ENCODE measurements at places on chromosomes 2 and 18. TPM values are rescaled to one million over a fixed set of nuclear protein-coding genes. Genes with fewer than 3 reads are reported as not detected.

DNA sequence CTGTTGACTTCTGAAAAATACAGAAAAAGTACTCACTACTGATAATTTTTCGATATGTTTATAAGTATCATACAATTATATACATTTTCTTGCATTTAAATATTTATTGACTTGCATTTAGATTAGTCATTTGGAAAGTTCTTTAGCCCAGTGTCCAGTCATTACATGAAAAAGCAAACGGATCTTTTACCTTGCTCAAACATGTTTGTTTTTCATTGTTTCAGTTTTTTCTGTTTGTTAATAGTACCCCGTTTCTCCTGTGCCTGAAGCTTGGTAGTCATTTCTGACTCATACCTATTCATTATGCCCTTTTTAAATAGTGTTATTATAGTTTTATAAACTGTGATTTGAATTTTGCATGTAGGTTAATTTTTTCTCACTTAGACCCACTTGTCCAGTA is 28.1 kb downstream of the CEP192 start:
- no peak for DNase-seq

DNA sequence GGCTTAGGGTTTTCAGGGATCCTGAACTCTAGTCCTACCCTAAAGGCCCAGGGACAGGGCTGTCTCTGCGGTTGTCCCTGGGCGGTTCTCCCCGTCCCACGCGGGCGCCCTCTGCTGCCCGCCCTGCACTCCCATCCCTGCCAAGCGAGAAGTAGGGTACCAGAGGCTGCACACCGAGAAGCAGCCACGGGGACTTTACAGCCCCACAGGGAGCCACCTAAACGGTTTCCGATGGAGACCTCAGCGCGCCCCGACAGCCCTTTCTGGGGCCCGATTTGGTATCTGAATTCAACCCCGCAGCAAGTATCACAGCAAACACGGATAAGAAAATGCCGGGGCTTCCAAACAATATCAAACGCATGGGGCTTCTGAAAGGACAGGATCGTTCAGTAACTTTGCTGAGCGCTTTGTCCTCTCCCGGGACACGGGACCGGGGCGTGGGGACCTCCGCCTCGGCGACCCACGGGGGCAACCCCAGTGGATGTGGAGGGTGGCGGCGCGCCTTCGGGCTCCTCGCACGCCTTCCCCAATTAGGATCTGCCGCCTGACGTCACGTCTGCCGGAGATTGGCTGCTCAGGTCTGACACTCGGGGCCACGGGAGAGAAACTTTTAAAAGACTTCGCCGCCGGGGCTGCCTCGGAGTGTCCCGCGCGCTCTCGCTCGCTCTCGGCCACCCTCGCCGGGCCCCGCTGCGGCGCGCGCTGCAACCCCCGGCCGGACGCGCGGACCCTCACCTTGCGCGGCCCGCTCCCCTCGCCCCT is at the start of gene LTBP1:
TSS of gene LTBP1 (plus strand) at position 640 of the 762 bp plus-strand sequence. CDS start 372 bp downstream, outside the sequence.
- no peak for DNase-seq

- DNase-seq: no peak
These were observed 77.8 kb upstream of the SETBP1 start for GRCh38 chr18:44602845-44603244.

DNA sequence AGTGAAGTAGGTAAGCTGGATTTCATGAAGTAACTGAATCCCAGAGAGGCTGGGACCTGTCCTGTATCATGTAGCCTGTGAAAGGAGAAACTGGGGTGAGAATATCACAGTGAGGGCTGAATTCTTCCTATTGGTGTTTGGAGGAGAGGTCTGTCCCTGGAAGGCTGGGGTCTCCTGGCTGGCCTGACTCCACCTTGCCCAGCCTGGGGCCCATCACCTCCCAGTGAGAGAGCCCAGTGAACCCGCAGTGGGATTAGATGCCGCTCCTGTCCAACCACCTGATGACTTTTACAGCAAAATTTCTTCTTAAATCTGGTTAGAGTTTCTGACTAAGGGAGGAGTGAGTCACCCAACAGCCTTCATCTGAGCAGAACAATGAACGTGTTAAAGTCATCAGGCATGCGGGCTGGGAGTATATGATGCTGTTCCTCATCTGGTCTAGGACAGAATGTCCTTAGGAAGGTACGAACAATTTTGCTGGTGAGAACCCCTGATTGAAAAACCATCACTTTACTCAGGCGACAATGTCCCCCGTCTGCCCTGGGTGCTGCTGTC is 152.9 kb downstream of the LPIN1 start:
- DNase-seq: no peak

- DNase-seq: no peak
These were observed 130.2 kb downstream of the RGPD3 start for GRCh38 chr2:106338043-106338442.

DNA sequence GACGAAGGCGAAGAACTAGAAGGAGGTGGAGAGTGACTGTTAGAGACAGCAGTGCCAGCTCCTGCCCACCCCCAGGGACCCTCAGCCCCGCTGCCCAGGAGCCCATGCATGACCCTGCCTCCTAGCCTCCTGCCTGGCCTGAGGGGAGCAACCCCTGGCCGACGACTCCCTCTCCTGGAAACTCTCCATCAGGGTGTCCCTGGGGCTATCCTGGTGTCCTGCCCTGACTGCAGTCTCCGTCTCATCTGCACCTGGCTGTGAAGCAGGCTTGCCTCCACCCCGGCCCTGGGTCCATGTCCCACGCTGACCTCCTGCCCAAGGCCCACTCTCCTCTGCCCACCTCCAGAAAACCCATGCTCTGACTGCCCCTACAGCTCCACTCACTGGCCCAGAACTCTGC is 120.2 kb downstream of the RPIA start:
- DNase-seq: no peak

- no peak for DNase-seq
These were observed 12.5 kb upstream of the DAPL1 start for GRCh38 chr2:158782616-158783015.

GRCh38 chr2:176128982-176129796 is at the start of gene HOXD8:
Gene HOXD8, plus strand, starts transcription at chr2:176129705. Its CDS starts 662 bp downstream, at chr2:176130367.
- no peak for DNase-seq

DNA sequence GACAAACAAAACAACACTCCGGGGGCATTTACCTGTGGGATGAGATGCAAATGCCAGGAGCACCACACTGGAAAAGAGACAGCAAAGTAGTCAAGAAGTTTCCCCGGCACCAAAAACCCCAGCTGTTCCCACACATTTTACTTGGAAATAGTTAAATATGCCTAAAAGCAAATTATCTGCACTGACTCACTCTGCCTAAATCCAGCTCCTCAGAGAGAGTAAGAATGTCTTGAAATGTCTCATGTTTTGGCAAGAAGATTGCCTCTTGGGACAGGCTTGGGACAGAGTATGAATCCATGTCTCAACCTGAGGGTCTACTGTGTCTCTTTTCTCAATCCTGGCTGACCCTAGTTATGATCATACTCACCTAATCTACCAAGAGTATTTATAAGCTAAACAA is 87.5 kb upstream of the RIOK3 start:
- no peak for DNase-seq

- no peak for DNase-seq
These were observed 31.2 kb downstream of the ZDBF2 start for GRCh38 chr2:206305523-206306245.

- DNase-seq: no peak
These were observed 129.1 kb upstream of the CAB39 start for GRCh38 chr2:230583581-230583980.

- no peak for DNase-seq
These were observed 140.4 kb downstream of the CELF4 start for GRCh38 chr18:37425222-37425621.

DNA sequence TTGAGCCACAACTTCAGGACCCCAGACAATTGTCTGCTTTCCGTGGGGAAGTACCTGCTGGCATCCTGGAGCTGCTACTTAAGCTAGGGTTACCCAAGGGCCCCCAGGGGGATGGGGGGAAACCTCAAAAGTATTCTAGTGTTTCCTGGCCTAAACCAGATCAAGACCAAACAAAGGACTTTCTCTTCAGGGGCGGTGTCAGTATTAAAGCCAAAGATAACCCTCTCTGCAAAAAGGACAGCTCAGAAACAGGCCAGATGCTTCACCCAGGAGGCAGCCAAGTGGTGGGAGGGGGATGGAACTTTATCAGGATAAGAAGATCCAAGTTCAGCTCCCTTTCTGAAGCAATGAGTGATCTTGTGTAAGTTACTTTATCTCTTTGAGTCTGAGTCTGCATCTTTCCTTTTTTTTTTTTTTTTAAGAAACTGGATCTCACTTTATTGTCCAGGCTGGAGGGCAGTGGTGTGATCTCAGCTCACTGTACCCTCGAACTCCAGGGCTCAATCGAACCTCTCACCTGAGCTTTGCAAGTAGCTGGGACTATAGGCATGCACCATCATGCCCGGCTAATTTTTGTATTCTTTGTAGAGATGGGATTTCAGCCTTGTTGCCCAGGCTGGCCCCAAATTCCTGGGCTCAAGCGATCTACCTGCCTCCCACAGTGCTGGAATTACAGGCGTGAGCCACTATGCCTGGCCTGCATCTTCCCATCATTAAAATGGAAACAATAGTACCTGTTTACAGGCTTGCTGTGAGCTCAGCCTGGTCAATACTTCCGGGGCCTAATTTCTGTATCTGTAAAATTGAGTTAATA is 151.8 kb upstream of the PTPRM start:
- no peak for DNase-seq

- DNase-seq: no peak
These were observed 17.2 kb upstream of the ITGAV start for GRCh38 chr2:186572705-186573104.

DNA sequence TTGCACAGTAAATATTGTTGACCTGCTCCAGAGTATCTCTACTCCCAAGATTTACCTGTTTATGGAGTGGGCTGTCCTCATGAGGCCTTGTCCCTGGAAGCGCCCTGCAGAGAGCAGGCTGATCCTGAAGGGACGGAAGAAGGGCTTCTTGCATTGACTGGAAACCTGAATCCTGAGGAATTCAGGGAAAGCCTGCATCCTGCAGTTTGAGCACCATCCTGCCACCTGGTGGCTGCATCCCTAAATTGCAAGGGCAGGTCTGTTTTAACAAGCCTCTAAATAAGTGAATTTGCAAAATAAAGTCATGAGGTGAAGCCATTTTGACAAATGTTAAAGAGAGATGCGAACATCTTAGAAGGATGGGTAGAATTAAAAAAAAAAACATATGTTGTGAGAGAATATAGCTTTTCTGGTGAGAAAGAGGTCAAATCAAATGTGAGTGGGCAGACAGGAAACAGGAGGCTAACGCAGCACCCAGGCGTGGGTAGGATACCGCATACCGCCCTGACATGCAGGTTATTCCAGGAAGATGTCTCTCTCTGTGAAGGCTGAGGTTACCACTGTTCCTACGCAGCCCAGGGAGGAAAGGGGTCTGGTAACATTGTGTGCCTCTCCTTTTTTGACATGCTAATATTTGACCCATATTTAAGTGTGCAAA is 754.9 kb downstream of the RNF144A start:
- no peak for DNase-seq

DNA sequence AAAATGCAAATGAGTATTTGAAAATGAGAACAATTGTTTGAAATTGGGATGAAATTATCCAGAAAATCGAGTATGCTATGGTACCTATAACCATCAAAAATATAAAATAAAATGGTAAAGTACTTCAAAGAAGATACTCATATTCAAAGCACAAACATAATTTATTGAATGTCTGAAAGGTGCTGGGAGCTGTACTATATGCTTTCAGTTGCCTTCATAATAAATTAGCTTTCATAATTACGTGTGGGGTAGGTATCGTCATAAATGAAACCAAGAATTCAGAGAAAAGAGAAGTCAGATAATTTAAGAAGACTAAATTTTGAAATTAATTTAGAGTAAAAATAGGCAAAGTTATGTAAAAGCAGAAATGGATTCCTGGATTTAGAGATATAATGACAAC is 721.9 kb upstream of the ACVR2A start:
- DNase-seq: no peak

ADAM23 gene
- polyA plus RNA-seq: 8.5 TPM

MOGAT1 gene
- polyA plus RNA-seq: not detected

MAIP1 gene
- polyA plus RNA-seq: 32.3 TPM

TRIM43 gene
- 0.32 TPM for polyA plus RNA-seq

MSH2 gene
- 85.4 TPM for polyA plus RNA-seq

IL36G gene
- not detected for polyA plus RNA-seq

ACADL gene
- 21.0 TPM for polyA plus RNA-seq

MC4R gene
- 0.27 TPM for polyA plus RNA-seq

CSRNP3 gene
- 9.4 TPM for polyA plus RNA-seq

HRH4 gene
- 0.10 TPM for polyA plus RNA-seq

SDC1 gene
- 31.5 TPM for polyA plus RNA-seq

KYNU gene
- polyA plus RNA-seq: 1.5 TPM

PFN4 gene
- polyA plus RNA-seq: 2.2 TPM

PDE11A gene
- 9.8 TPM for polyA plus RNA-seq

All from left renal pelvis (tissue), 4 donors.